BJ (cell line): ENCODE measurements at places on chromosomes 13 and 19. TPM values are rescaled to one million over a fixed set of nuclear protein-coding genes. Genes with fewer than 3 reads are reported as not detected.

DNA sequence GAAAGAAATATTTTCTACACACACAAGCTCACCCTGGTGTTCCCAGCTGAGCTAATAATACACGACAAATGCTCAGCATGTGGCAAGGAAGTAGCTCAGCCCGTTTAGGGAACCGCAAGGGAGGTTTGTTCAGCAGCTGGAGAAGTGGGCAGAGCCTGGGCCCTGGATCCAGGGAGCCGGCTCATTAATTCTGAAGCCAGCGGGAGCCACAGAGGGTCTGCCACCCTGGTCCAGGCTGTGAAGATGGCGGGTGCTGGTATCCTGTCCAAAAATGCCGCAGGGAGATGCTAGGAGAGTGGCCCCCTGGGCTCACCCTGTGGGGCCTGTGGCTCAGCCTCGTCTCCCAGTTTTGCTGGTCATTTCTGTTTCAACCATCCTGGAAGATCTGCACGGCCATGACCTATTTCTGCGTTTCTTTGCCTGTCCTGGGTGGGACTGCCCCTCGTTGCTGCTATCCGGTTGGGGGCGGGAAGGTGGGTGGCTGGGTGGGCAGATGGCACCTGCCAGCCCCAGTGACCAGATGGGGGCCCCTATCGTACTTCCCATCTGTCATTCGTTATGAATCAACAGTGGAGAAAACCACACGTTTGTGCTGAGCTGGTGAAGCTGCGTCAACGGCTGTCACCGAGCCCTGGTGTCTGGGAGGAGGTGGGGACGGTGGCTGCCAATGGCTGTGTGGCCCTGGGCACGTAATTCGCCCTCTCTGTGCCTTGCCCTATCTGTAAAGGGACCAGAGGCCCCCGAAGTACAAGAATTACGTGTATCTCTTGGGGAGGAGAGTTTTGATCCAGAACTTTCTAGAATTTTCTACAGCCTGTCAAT, 2.7 kb upstream of the GNA15 start:
- DNase-seq: peak; percentile 63

- no peak for DNase-seq
Measured at GRCh38 chr13:45833663-45834375, 17.7 kb downstream of the SIAH3 start.

DNA sequence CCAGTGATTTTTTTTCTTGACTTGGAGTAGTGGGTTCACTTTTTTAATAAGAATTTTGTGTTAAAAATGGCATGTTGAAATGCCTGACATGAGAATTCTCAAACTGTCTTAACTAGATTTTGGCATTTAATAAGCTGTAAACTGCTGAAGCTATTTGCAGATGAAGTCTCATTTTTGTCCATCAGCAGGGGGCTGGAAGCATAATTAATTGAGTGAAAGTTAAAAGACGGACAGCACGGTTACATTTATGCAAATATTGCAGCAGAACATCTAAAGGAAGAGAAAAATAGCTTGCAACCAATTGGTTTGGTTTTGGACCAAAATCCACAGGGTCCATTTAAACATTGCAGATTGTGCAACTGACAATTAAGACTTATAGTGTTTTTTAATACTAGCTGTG, 837.3 kb upstream of the KLHL1 start:
- no peak for DNase-seq

GRCh38 chr13:44156294-44156658, 217.3 kb upstream of the SERP2 start:
- no peak for DNase-seq

GRCh38 chr13:49216334-49216733, 3.8 kb upstream of the MLNR start:
- no peak for DNase-seq

- DNase-seq: no peak
Measured at GRCh38 chr13:35741657-35742056, 265.2 kb upstream of the MAB21L1 start.

DNA sequence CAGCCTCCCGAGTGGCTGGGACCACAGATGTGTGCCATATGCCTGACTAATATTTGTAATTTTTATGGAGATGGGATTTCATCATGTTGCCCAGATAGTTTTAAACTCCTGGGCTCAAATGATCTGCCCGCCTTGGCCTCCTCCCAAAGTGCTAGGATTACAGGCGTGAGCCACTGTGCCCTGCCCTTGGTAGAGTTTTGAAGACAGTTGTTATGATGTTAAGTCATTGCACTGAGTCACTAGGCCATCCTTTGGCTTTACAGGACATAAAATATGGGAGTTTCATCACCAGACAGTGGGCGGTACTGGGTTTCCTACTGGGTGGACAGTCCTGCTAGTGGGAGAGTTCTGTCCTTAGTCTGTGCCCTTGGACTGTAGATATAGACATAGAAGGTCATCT, 282.5 kb downstream of the ATP8A2 start:
- no peak for DNase-seq

GRCh38 chr13:98416408-98416807, 160.5 kb downstream of the STK24 start:
- no peak for DNase-seq

DNA sequence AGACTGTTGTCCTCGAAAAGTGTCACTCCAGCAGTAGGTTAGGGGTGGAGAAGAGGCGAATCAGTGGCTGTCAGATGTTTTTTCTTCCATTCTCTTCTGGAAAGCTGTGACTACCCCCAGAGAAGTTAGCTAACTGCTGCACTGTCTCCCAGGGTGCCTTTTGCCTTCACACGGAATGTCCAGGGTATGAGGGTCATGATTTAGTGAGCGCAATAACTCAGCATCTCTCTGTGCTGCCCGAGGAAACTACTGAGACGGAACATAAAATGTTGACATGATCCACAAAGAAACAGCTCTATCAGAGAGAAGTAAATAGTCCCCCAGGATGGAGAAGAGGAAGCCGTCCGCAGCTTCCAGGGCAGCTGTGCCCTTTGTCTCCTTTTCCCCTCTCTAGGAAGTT, 254.0 kb upstream of the ARGLU1 start:
- no peak for DNase-seq

PLPPR3 gene
- 0.56 and 1.1 TPM in 2 replicates for polyA plus RNA-seq

KLK15 gene
- not detected in 2 replicates for polyA plus RNA-seq

SIGLEC12 gene
- not detected in 2 replicates for polyA plus RNA-seq

DNA sequence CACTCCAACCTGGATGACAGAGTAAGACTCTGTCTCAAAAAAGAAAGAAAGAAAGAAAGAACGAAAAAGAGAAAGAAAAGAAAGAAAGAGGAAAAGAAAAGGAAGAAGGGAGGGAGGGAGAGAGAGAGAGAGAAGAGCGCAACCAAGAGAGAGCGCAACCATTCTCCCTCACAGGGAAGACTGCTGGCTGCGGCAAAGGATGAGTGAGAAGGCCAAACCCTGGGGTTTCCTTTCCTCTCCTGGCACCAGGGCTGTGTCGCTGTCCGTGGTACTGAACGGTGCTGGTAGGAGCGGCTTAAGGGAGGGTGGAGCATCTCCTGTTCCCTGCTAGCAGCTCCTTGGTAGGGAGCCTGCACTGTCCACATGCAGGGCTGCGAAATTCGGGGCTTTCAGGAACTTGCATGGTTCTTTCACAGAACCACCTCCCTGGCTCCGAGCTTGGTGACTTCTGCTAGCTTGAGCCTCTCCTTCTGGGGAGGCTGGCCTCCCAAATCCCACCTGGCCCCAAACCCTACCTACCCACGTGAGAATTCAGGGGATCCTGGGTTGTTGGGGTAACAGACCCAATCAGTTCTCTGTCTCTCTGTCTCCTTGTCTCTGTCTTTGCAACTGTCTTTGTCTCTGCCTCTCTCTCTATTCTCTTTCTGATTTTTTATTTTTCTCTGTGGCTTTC, 51.1 kb upstream of the ZNRF4 start:
- DNase-seq: peak; percentile 18

NTN5 gene
- 0.10 and 0.11 TPM in 2 replicates for polyA plus RNA-seq

LRRC8E gene
- 6.0 and 8.6 TPM in 2 replicates for polyA plus RNA-seq

DNA sequence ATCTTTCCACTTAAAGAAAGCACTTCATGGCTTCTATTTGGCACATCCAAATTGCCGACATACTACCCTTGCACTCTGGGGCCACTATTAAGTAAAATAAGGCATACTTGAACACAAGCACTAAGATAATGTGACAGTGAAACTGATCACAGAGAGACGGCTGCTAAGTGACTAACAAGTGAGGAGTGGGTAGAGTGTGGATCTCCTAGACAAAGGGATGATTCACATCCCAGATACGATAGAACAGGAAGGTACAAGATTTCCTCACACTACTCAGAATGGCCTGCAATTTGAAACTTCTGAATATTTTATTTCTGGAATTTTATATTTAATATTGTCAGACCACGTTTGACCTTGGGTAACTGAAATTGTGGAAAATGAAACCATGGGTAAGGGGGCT, 1721.8 kb upstream of the SPRY2 start:
- no peak for DNase-seq

PSG11 gene
- 0.80 and 0.83 TPM in 2 replicates for polyA plus RNA-seq

C19orf67 gene
- not detected in 2 replicates for polyA plus RNA-seq

DNA sequence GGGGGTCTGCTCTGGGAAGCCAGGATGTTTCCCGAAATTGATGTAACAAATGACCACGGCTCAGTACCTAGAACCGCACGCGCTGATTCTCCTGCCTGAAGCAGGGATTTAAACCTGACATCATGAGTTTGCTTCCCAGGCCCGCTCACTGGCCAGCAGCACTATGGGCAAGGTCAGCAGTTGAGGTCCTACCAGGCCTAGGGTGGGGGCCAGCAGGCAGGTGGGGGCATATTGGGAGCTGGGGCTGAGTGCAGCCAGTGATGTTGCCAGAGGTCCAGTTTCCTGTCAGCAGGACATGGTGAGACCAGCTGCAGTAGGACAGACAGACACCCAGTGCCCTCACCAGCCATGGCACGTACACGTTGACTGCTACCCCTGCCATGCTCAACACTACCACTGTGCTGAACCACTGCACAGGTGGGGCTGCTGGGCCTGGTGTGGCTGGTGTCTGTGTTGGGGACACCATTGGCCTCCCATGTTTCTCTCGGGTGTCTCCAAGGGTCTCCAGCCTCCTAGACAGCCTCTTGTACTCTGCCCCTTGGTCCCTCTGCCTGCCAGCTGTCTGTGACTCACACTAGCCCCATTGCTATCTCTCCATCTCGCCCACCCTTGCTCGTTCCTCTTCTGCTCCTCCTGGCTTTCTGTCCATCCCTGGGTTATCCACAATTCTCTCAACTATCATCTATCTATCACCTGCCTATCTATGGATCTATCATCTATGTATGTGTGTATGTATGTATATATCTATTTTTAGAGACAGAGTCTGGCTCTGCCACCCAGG, 1.1 kb upstream of the C19orf85 start:
- DNase-seq: no peak

- DNase-seq: no peak
Measured at GRCh38 chr13:44031555-44031954, 151.9 kb downstream of the LACC1 start.
